ENCODE measurements at places on chromosomes 5 and 9.

GRCh38 chr5:163478126-163478981 lies 17.9 kb downstream of the HMMR start:
- DNase-seq, result no peak

GRCh38 chr9:70438341-70438928 lies 24.0 kb upstream of the KLF9 start:
- DNase-seq, result no peak

DNA sequence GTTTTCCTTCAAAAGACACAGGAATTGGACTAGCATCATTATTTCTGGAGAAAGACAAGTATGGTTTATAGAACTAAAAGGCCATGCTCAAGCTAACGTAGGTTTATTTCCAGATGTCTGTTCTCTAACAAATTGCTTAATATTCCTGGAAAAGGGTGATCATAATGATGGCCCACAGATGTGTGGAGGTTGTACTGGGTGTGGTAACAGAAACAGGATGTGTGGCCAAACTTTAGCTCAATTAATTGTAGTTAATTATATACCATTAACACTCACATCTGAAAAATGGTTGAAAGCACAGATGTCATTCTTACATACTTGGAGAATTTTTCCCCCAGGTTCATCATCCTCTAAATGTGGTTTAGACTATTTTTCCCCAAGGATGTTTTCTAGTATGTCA lies 292.7 kb upstream of the RASA1 start:
- DNase-seq, result no peak

DNA sequence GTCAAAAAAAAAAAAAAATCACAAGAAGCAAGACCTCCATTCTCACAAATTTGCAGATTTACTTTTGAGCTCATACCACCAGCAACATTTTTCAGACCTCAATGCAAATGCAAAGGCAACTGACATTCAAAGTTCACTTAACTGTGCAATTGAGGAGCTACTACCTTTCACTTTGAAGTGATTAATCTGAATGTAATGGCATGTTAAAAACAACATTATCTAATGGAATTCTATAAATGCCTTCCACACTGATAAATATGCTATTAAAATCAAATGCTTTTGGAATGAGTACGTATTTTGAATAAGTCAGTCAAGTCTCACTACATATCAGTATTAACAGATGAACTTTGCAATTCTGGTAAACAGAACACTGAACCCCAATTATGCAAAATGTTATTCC lies 32.3 kb downstream of the UBQLN1 start:
- no peak for DNase-seq

- DNase-seq, result no peak
Measured at GRCh38 chr9:69444021-69444420, 119.0 kb downstream of the ENTREP1 start.

DNA sequence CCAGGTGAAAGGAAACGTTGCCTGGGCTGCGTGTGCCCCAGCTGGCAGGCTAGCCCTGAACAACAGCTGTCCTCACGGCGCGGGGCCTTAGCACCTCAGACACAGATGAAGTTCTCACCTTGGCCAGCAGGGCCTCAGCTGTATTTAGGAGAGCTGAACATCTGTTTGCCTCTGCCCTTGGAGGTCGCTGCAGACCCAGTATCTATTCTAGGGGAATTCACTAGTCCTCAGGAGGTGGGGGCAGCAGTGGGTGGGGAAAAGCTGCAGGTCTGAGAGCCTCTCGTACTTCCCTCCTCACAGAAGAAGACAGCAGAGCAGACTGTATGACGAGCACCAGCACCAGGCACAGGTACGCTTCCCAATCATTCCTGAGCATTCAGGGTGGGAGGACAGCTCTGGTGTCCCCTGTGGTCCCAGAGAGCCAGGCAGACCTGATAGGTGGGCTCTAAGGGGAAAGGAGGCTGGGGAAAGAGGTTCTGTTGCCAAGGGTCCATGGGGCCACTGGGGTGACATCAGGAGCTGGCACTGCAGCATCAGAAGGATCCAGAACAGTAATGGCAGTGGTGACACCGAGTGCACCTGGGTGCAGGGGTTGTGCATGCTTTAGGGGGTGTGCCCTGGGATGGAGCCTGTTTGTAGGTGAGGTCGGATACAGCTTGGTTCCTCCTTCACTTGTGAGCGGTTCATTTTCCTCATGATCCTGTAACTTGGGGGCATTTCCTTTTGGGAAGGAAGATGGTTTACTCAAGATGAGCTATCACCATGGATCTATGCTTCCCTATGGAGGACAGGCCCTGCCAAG lies 13.8 kb downstream of the CD74 start:
- DNase-seq, result peak; percentile 28

- DNase-seq, result no peak
Measured at GRCh38 chr9:134644725-134645606, 3.4 kb downstream of the COL5A1 start.

GRCh38 chr5:23330726-23331125 lies 176.7 kb upstream of the PRDM9 start:
- no peak for DNase-seq

GRCh38 chr5:94771742-94772141 lies 153.3 kb downstream of the SLF1 start:
- no peak for DNase-seq

DNA sequence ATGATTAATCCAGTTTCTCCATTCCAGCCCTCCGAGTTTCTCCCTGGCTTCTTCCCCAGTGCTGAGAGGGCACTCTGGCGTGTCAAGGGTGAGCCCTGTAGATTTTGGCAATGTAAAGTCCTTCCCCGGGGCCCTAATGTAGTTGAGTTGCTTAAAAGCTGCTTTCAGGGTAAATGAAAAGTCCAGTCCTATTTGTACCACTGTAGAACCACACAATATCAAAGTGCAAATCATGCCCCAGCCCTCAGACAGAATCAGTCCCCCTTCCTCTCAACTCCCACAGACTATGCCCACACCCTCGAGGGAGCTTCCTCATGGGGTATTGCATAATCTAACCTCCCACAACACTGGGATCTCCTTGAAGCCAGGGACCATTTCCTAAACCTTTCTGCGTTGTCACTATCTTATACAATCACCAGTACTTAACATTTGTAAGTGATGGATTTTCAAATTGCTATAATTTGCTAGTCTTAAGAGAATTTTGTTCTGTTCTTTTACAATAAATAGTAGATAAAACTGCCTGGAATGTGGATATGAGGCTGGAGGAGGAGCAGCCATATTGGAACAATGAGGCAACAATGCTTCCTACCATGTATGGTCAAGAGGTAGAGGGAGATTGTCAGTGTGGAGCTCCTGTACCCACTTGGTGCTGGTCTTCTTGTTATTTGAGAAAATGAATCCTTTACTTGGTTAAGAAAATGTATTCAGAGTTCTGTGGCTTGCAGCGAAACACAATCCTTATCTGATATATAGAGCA lies 34.4 kb downstream of the ZNF366 start:
- DNase-seq, result no peak

GRCh38 chr9:26502311-26502710 lies 390.3 kb downstream of the CAAP1 start:
- DNase-seq, result peak; percentile 64

- no peak for DNase-seq
Measured at GRCh38 chr5:54886866-54887265, 98.5 kb downstream of the ESM1 start.

DNA sequence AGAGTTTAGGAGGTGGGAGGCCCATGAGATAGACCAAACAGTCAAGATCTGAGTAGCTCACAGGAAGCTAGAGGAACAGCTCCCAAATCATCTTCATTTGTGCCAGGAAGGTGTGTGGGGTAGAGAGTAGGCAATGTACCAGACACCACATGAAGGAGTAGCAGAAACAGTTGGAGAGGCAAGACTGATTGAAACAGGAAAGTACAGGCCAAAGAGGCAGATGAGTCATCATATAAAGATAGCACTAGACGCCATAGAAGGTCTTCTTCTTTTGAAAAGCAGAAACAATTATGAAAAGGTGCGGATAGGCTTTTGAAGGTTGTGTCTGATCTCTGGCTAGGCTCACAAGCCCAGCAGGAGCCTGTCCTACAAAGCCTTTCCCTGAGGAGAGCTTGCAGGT lies 62.7 kb upstream of the PALM2AKAP2 start:
- no peak for DNase-seq

Measured in WTC11 (cell line).